ENCODE measurements at places on chromosomes 16 and 17.

GRCh38 chr16:2912330-2913199, 834 bp downstream of the FLYWCH1 start:
- peak; percentile 51 for DNase-seq

- DNase-seq = no peak
Observed at GRCh38 chr16:50215680-50216079, 50.7 kb upstream of the ADCY7 start.

DNA sequence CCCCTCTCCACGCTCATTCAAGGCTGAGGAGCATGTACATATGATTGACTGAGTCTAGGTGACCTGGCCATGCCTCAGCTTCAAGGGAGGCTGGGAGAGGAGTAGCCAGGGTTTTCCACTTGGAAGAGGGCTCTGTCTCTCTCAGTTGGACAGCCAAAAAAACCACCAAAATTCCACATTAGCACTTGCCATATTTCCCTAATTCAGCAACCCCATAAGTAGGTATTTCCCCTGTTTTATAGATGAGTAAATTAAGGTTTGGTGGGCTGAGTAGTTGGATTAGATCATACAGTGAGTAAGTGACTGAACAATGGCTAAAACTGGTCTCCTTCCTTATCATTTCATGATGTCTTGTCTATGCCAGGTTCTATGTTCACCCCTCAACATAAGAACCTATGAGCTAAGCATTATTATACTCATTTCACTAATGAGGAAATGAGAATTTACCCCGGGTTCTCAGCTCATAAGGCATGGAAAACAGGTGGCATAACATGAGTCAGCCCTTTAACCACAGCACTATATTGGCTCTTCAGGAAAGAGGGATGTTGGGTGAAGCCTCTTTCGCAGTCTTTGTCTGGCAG, 68.0 kb upstream of the GAS7 start:
- DNase-seq = no peak

DNA sequence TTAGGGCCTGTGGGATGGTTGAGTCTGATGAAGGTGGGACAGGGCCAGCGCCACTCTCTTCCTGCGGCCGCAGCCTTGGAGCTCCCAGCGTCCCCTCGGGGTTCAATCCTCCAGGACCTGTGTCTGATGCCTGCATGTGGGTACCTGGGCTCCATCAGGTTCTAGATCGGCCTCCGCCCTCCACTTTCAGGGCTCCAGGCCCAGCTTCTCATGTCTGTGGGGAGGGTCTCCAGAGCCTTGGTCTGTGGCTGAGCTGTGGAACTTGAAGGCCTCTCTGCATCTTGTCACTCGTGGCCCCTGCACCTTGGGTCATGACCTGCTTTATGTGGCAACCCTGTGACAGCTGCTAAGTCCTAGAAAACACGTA, 89.8 kb upstream of the ZNF750 start:
- no peak for DNase-seq

DNA sequence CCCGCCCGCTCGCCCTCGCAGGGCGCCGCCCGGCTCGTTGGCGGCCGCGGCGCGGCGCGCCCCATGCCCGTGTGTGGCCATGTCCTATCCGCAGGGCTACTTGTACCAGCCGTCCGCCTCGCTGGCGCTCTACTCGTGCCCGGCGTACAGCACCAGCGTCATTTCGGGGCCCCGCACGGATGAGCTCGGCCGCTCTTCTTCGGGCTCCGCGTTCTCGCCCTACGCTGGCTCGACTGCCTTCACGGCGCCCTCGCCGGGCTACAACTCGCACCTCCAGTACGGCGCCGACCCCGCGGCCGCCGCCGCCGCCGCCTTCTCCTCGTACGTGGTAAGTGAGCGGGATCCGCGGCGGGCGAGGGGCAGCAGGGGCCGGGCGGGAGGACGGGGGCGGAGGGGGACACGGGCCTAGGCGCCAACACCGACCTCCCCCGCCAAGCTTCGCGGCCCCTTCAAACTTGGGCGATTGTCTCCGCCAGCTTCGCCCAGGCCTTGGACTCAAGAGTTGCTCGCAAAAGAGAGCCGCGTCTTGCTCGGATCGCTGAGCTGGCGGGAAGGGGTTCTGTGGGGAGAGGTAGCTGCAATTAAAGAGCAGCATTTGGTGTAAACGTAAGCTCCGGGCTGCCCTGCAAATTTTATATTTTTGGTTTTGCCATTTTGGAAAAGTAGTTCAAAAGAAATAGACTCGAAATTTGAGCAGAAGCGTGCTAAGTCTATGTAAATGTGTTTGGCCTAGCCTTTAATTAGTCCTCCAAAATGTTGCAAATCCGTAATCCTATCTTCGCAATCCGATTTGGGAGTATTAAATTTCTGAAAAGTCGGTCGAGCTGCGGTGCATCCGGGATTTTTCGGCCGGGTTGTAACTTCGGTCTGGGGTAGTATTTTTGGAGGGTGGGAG, 702 bp downstream of the IRX5 start:
- DNase-seq = peak; percentile 52

DNA sequence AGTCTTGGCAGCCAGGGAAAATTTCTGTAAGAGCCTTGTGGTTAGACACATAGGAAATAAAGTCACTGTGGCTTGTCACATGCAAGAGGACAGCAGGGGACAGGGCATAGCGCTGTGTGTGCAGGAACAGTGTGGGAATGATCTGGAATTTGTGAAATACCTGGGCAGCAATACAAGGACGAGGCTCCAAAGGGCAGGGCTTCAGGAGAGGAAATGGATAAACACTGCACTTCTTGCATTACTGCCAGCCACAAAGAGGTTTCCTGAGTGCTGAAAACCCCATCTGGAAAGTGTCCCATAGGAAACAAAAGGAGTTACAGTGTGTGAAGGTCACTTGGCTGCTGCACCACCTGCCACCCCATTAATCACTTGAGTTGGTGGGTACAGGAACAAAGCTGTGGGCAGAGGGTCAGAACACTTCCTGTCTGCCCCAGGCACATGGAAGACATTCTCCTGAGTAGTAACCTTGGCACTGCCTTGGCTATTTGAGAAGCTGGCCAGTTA, 12.1 kb upstream of the HP start:
- DNase-seq = no peak

- peak; percentile 67 for DNase-seq
Observed at GRCh38 chr17:71398800-71399219, 722.0 kb upstream of the SOX9 start.

- no peak for DNase-seq
Observed at GRCh38 chr17:64498308-64499203, 1.7 kb upstream of the POLG2 start.

- DNase-seq = no peak
Observed at GRCh38 chr17:68385490-68386215, 71.6 kb downstream of the WIPI1 start.

GRCh38 chr16:4067262-4068001, 48.8 kb downstream of the ADCY9 start:
- DNase-seq = peak; percentile 70
